Fibroblast of skin of scalp (primary cell): ENCODE measurements at places on chromosomes 1 and 21.

- peak; percentile 42 for DNase-seq
Measured at GRCh38 chr21:39386194-39386593, 37.3 kb upstream of the HMGN1 start.

DNA sequence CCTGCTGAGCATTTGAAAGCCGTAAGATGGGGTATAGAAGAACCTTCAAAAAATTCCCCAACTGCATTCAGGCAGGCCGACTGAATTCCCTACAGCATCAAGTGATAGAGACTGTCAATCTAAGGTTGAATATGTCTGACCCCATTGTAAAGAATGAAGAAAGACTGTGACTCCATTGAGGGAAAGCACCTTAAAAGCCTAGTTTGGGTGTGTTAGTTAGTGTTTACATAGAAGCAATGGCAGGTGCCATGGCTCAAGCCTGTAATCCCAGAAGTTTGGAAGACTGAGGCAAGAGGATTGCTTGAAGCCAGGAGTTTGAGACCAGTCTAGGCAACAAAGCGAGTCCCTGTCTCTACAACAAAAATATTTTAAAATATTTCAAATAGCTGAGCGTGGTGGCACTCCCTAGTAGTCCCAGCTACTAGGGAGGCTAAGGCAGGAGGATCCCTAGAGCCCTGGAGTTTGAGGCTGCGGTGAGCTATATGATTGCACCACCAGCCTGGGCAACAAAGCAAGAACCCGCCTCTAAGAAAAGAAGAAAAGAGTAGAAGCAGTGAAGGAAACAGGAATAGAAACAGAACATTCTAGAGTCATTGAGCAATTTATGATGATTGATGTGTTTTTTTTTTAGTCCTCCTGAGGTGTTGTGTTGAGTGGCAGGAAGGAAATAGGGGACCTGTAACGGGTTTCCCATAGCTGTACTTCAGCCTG, 15.4 kb downstream of the POLR3GL start:
- peak; percentile 74 for DNase-seq

- DNase-seq, result peak; percentile 98
Measured at GRCh38 chr21:33324291-33325221, at the start of gene IFNAR1. Gene IFNAR1 (plus strand): TSS chr21:33324970. CDS start chr21:33325056, 86 bp downstream.

GRCh38 chr1:219717536-219717935, 104.6 kb upstream of the ZC3H11B start:
- no peak for DNase-seq

GRCh38 chr1:53608676-53609075, 130.3 kb downstream of the GLIS1 start:
- DNase-seq, result peak; percentile 27

- no peak for DNase-seq
Measured at GRCh38 chr21:26710155-26710554, 135.1 kb downstream of the ADAMTS1 start.

DNA sequence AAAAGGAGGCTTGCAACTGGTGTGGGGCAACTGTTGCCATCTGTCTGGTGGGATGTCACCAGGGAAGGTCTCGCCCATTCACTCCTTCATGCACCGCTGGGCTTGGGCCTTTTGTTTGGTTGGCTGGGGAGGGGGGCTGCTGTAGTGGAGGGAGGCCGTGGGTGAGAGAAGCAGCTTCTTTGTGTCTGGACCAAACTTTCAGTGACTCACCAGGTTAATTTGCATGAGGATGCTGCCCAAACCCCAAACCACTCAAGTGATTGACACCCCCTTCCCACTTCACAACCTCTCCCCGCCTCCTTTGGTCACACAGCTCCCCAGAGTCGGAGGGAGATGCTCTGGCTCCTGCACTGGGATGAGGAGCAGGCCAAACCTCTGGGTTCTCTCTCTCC, 19.7 kb downstream of the BTG2 start:
- no peak for DNase-seq

DNA sequence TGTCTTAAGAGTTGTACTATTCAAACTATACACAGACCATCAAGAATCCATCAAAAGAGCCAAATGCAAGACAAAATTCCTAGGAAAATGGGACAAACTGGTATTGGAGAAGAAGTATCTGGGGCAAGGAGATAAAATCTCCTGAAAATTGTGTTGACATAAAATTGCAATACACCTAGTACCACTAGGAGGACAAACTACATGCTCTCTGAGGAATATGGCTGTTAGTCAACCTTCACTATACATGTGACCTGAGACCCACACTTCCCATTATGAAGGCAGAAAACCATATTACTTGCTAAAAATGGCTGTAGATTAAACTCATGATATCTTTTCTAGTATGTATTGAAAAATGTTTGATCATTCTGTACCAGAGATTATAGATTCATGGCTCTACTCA, 30.0 kb downstream of the IRF2BP2 start:
- DNase-seq, result no peak

DNA sequence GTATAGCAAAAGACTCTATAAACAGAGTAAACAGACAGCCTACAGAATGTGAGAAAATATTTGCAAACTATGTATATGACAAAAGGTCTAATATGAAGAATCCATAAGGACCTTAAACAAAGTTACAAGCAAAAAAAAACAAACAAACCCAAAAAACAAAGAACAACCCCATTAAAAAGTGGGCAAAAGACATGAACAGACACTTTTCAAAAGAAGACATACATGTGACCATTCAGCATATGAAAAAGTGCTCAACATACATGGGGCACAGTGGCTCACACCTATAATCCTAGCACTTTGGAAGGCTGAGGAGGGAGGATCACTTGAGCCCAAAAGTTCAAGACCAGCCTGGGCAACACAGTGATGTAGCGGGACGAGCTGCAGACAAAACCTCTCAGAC, 17.9 kb upstream of the OR2B11 start:
- DNase-seq, result no peak
